Right forelimb (tissue), 1 donor: ENCODE measurements at places on chromosomes 2 and 18.

DNA sequence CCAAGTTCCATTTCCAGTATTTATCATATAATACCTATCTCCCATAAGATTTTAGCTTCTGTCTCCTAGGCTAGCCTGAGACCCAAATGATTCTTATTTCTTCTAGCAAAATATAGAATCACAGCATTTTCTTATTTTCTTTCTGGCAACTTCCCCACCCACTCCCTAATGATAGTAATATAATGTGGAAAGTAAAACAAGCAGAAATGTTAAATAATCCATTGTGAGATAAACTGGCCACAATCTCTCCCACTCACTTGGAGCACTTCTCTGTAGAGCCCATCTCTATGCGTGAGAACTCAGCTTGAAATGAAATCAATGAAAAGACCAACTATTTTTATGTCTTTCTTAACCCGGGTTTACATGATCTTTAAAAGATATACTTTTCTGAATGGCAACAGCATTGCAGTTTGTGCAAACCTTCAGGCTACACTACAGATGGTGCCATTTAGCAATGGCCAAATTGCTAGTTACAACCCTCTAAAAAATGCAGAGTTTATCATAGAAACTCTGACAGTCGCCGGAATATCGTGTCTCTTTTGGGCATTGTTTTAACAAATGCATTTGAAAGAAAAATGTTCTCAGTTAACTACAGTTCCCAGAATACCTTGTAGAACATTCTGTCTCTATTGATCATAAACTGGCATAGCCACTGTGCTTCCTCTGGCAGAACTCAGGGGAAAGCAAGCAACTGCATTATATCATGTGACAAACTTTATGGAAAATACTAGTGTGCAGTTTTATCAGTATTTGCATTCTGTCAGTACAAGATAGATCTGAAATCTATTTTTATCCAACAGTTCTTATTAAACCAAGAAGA lies 1407.4 kb upstream of the ZEB2 start:
- no peak for DNase-seq

DNA sequence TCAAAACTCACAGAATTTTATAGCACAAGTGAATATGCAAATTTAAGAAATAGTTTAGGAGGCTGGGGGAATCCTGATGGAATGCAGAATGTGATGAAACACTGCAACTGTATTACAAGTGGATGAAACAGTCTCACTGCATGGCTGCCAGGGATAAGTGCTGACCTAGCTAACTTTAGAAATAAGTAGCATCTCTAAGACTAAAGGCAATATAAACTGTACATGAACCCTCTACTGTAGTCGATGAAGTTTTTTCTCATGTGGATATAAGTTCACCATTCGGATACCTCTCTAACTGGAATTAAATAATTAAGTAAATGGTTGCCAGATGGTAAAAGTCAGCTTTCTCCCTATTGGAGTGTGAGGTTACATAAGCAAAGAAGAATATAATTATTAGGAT lies 777.8 kb upstream of the RAB6C start:
- no peak for DNase-seq

GRCh38 chr2:159849160-159849813 lies 51.3 kb upstream of the CD302 start:
- DNase-seq: no peak

- no peak for DNase-seq
Measured at GRCh38 chr18:79406708-79407107, 11.0 kb downstream of the NFATC1 start.

DNA sequence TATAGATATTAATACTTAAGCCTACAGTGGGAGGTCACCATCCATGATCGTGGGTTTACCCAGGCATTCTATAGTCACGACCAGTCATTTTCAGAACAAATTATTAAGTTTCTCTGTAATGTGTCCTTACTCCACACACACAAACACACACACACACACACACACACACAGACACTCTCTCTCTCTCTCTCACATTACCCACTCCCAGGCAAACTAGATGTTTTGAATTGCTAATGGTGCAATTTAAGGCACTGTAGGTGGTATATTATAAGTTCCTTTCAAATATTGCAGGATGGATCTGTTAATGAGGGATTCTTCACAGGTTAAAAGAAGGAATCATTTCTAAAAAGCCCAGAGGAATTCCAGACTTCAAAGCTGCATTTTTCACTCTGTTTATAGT lies 657.8 kb downstream of the MBD2 start:
- no peak for DNase-seq

- DNase-seq: no peak
Measured at GRCh38 chr2:54858021-54858681, 134.7 kb downstream of the EML6 start.

- no peak for DNase-seq
Measured at GRCh38 chr2:70995426-70995729, 705 bp upstream of the TEX261 start.

DNA sequence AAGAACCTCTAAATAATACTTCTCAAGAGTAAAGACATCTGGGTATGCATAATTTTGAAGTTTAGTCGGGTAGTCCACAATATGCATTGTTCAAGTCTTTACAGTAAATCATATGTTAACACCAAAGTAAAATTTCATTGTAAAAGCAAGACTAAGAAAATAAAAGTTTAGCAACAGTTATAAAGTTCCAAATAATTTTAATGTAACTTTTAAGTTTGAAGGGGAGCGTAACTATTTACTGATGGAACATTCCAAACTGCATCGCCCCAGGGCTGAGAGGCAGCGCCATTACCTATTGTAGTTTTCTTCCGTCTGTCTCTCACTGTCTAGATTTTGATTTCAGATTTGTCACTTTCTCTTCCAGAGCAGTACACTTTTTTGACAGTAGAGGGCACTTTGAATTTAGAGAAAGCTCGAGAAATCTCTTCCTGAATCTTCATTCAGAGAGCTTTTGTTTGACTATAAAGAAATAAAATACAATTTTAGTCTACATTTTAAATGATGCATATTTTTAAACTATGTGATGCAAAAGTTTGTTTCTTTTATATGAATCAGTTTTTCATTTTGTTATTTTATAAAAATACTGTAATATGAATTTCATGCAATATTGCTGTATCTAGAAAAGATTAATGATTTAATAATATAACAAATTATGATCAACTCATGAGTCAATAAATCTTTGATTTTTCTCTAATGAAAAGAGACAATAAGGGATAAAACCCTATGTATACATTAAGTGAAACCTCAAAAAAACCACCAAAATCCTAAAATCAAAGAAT lies 389.8 kb downstream of the FIGN start:
- no peak for DNase-seq

- peak; percentile 37 for DNase-seq
Measured at GRCh38 chr2:238169048-238169707, 10.4 kb downstream of the ERFE start.
